GM04504 (cell line): ENCODE measurements at places on chromosomes 7 and 10.

- no peak for DNase-seq
These were observed 1190.9 kb downstream of the TYW1 start for GRCh38 chr7:68187532-68187931.

DNA sequence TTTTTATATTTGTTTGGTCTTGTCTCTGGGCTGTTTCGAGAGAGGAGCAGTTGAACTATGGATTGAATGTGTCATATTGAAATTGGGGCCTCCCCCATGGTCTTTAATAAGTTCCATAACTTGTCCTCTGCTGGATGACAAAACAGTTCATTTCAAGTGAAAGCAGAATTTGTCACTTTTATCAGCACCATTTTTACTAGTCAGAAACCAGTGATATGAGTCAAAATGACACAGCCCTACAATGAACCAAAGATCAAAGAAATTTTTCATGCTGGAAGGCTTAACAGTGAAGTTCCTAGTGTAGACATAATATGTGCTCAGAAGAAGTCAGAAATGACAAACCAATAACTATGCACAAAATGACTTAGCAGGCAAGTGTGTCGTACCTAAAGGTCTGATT is 133.6 kb upstream of the VWC2 start:
- DNase-seq, result no peak

GRCh38 chr7:138625849-138626230 is 75.3 kb downstream of the SVOPL start:
- no peak for DNase-seq

DNA sequence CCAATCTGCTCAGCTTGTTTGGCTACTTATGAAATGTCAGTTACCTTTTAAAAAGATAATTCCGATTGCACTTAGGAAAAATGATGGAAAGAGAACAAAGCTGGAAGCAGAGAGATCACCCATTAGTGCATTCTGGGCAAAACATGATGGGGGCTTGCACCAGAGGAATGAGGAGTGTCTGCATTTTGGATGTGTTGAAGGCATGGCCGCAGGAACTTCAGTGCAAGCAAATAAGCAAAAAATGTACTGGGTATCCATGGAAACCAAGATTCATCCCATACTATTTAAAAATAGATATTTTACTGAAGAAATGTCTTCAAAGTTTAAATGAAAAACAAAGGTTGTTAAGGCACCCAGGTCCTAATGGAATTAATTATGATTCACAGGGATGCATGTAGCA is 655.0 kb downstream of the POM121L12 start:
- DNase-seq, result no peak

DNA sequence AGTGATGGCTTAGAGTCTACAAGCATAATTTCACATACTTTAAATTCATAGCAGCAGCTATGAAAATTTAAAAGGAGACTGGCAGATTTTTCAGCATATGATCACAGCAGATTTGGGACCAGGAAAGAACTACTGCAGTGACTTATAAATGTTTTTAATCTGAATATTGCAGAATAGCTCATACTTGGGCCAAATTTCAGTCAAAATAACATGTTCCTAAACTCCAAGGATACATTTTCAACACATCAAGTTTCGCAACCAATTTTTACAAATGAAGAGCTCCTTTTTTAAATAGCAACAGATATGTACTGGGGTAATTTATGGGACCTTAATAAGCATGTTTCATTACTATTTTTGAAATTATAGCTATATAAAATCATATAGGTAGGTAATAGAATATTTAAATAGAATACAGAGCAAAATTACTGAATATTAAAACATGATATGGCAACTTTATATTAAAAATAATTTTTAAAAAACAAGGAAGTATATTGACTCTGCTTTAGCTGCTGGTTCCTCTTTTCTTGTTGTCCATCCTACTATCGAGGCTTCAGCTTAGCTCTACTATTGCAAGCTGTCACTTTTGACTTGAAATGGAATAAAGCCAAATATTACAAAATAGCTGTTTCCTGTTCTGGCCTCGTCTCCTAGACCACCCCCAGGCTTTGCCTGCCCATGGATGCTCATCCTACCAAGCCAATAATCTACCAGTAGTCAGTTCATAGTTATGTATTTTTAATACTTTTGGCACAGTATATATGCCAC is 123.1 kb downstream of the NRBF2 start:
- DNase-seq, result no peak

GRCh38 chr10:60737242-60737641 is 41.0 kb upstream of the CDK1 start:
- no peak for DNase-seq

DNA sequence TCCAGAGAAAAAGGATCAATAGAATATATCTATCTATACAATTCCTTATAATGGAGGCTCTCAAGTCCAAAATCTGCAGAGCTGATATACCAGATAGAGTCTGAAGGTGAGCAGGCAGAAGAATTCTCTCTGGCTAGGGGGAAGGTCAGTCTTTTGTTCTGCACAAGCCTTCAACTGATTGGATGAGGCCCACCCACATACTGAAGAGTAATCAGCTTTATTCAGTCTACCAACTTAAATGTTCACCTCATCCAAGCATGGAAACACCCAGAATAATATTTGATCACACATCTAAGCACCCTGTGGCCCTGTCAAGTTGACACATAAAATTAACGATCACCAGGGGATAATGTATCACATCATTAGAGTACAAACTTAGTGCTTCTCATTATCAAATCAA is 193.8 kb upstream of the YAE1 start:
- DNase-seq, result no peak

GRCh38 chr7:130208516-130208915 is 856 bp downstream of the SSMEM1 start:
- DNase-seq, result no peak

DNA sequence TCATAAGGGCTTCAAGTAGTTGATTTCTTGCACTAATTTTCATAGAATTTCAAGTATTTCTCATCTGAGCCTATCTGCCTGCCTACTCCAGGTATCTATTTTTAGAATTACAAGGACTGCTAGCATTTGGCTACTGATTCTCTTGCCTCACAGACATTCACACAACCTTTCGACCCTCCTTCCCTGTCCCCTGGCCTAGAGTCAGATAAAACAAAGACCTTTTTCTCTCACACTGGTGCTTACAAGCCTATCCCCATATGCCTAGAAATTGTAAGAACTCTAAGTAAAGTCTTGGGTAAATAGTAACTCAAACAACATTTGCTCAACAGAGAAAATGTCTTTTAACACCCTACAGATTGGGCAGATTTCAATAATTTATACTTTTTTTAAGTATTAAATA is 6.3 kb downstream of the GPAM start:
- no peak for DNase-seq

DNA sequence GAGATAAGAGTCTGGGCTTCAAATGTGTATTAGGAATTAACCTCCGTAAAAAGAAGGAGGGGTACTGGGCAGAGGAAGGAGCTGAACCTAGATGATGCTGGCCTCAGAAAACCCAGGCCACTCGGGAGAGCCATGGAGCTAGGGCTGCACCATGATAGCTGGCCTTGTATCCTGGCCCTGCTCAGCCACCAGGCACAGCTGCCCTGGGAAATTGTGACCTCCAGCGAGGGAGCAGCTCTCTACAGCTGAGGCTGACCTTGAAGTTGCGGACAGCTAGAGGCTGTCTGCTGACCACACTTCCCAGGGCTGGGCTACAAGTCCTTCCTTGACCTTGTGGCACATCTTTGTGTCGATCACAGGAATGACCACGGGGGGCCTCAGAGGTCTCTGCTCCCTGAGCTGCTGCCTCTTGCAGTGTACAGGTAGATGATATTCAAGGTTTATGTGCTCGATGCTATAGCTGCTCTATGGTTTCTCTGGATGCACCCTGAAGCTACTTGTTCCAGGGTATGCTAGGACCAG is 38.3 kb upstream of the SLC35B4 start:
- DNase-seq, result no peak

- DNase-seq, result peak; percentile 78
These were observed 15.6 kb downstream of the ARHGAP22 start for GRCh38 chr10:48589266-48589665.

- peak; percentile 42 for DNase-seq
These were observed 557 bp downstream of the TMEM120A start for GRCh38 chr7:75993689-75994387.

DNA sequence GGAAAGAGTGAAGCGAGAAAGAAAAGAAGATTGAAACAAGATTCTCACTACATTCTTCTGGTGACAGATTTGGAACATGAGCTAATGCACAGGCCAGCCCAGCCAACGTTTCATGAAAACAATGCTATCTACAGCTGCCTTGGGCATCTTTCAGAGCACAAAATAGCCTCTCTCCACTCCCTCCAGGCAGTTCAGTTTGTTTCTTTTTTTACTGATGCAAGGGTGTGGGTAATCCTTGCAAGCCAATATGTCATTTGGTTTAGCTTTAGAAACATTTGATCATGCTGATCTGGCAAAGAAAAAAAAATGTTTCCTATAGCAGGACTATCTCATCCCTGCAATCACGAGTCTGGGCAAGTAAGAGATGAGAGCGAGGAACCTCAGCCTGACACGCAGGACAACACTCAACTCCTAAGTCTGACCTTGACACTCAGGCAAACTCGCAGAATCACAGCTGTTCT is 35.9 kb downstream of the SVIL start:
- peak; percentile 40 for DNase-seq

GRCh38 chr10:87746911-87747310 is 71.1 kb downstream of the ATAD1 start:
- no peak for DNase-seq

DNA sequence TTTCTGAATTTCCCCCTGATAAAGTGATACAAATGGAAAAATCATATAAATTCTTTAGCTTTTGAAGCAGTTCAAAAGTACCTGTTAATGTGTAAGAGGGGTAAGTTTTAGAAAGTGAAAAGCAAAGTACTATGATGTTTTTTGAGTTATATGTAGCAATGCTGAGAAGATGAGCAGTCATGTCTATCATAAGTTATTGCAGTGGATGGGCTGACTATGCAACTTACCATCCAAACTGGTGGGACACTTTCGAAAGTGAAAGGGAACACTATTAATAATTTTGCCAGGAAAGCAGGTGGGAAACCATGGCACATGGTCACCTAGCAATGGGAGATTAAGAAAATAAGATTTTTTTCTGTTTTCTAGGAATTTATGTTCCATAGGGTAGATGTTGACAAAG is 4.1 kb downstream of the MINPP1 start:
- no peak for DNase-seq

DNA sequence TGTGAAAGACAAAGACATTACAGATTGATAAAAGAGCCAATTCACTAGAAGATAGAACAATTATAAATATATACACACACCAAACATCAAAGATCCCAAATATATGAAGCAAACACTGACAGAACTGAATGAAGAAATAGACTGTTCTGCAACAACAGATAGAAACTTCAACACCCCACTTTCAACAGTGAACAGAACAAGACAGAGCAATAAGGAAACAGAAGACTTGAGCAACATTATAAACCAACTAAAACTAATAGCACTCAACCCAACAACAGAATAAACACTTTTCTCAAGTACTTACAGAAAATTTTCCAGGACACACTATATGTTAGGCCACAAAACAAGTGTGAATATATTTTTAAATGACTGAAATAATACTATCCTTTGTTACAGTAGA is 10.9 kb downstream of the CDCA7L start:
- no peak for DNase-seq

DNA sequence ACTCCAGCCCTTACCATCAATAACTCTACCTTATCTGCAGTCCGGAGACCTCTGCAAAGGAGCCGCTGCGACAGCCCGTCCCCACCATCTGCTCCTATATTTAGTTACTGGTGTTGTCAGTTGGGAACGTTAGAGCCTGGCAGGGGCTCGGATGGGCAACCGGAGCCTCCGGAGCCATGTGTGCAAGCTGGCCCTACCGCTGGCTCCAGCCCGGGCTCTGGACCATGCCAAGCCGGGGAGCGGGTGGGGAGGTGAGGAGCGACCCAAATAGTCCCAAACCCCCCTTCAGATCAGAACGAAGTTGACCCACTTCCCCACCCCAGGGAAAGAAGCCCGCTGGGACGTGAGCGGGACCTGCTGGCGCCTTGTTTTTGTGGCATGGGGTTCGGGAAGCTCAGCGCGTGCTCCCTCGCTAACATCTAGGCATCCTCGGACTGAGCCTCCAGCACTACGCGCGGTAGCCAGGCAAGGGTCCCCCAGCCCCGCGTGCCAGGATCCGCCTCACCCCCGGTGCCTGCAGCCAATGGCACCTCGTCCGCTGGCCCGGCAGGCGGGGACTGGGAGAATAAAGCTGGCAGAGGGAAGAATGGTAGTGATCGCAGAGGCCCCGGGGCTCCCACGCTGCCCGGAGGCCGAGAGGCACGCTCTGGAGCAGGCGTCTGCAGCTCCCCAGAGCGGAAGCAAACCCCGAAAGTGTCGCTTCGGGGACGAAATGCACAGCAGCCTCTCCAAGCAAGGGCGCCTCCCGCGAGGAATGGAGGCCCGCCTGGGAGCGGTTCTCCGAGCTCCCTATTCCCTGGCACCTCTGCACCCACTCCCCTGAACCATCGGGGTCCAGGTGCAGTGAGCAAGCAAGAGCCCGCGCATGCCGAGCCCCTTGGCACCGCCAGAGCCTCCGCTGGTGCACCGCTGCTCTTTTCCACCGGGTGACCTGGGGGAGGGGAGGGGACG is 679 bp downstream of the LRRC20 start:
- DNase-seq, result no peak

GRCh38 chr7:45893996-45894664 is 5.8 kb downstream of the IGFBP1 start:
- no peak for DNase-seq

DNA sequence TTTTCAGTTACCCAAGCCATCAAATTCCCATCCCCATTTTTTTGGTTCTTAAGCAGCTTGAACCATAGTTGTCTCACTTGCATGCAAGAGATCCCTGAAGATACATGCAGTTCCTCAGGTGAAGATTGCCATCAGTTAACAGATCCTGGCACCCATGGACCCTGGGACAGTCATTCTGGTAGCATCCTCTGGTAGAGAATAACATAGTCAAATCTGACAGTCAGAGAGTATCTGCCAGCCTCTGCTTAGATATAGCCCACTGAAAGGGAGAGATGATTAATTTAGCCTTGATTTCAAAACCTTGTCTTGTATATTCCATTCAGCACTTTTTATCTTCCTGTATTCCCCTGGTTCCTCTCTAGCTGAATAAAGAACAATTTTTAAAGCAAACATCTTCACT is 280.4 kb downstream of the KCNMA1 start:
- no peak for DNase-seq

DNA sequence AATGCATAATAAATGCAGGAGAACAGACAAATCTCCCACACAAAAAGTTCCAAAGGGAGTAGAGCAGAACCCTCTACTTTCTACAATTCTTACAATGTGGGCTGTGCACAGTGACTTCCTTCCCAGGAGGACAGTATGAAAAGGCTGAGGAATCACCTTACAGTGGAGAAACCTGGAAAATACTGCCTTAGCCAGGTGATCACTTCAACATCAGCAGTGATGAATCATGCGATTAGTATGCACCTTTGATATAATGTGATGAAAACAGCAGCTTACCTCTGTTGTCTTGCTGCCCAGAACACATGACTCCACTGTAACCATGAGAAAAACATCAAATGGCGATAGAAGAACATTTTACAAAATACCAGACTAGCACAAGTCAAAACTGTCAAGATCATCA is 329.7 kb upstream of the POM121L12 start:
- no peak for DNase-seq

- no peak for DNase-seq
These were observed 1.3 kb upstream of the FZD8 start for GRCh38 chr10:35643151-35644049.

- DNase-seq, result no peak
These were observed 567.3 kb downstream of the AUTS2 start for GRCh38 chr7:70165477-70166170.
